ENCODE measurements at places on chromosomes 16 and 17. TPM values are rescaled to one million over a fixed set of nuclear protein-coding genes. Genes with fewer than 3 reads are reported as not detected.

The AOC3 gene
- total RNA-seq: 2.3 TPM

The OR4D1 gene
- total RNA-seq: not detected

The KRTAP4-2 gene
- not detected for total RNA-seq

The SEZ6L2 gene
- 30.4 TPM for total RNA-seq

The KRTAP4-1 gene
- not detected for total RNA-seq

The TNFRSF12A gene
- total RNA-seq: 45.5 TPM

The FBXW10B gene
- 1.3 TPM for total RNA-seq

The UMOD gene
- total RNA-seq: not detected

The IQCK gene
- 15.4 TPM for total RNA-seq

The CA7 gene
- not detected for total RNA-seq

The CIBAR2 gene
- total RNA-seq: not detected

The TIGD7 gene
- 6.9 TPM for total RNA-seq

The CD7 gene
- total RNA-seq: 0.83 TPM

The NAGS gene
- total RNA-seq: 0.42 TPM

The OR1A1 gene
- not detected for total RNA-seq

The SYCE1L gene
- 21.3 TPM for total RNA-seq

The ATP1B2 gene
- total RNA-seq: 10.2 TPM

The SARM1 gene
- total RNA-seq: 17.3 TPM

The GSE1 gene
- total RNA-seq: 218 TPM

The ALOX12B gene
- not detected for total RNA-seq

The IL34 gene
- total RNA-seq: 1.4 TPM

The IGF2BP1 gene
- total RNA-seq: 227 TPM

The SCN4A gene
- 0.60 TPM for total RNA-seq

The ADAM11 gene
- total RNA-seq: 8.5 TPM

The SEPTIN12 gene
- total RNA-seq: 0.42 TPM

The SBK1 gene
- 51.9 TPM for total RNA-seq

The WSCD1 gene
- 1.5 TPM for total RNA-seq

The HBQ1 gene
- 0.60 TPM for total RNA-seq

The MPP2 gene
- 11.6 TPM for total RNA-seq

The CCL2 gene
- total RNA-seq: 62.4 TPM

The ZNF624 gene
- 11.7 TPM for total RNA-seq

The GPR179 gene
- total RNA-seq: 0.22 TPM

The SOX8 gene
- total RNA-seq: 6.0 TPM

The C17orf100 gene
- 6.1 TPM for total RNA-seq

The EVI2A gene
- not detected for total RNA-seq

The SLC52A1 gene
- 0.20 TPM for total RNA-seq

The ENPP7 gene
- not detected for total RNA-seq

The HS3ST3B1 gene
- 9.8 TPM for total RNA-seq

The KRT28 gene
- total RNA-seq: not detected

The GNG13 gene
- not detected for total RNA-seq

The HP gene
- total RNA-seq: not detected

The SRCIN1 gene
- 21.4 TPM for total RNA-seq

The MT1M gene
- total RNA-seq: not detected

The CD79B gene
- total RNA-seq: not detected

All from mesothelial cell of epicardium (in vitro differentiated cells).